ENCODE measurements at places on chromosomes 5 and 9.

DNA sequence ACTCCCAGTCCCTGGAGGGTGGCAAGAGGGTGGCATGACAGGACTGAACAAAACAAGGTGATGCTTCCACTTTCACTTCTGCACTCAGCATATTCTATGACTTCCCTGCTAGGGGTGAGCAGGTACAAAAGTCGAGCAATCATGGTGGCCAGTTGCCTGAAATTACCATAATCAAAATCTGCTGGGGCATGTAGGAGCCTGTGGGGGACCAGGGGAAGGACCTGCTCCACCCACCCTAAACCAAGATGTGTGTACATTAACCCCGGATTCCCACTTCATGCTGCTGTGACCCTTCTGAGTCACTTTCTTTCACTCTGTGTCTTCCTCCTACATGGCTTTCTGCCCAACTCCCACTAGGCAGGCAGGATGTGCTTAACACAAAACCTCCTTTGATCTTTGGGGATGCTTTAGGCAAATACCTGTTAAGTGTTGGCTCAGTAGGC is 73.3 kb upstream of the PHF24 start:
- DNase-seq = no peak

DNA sequence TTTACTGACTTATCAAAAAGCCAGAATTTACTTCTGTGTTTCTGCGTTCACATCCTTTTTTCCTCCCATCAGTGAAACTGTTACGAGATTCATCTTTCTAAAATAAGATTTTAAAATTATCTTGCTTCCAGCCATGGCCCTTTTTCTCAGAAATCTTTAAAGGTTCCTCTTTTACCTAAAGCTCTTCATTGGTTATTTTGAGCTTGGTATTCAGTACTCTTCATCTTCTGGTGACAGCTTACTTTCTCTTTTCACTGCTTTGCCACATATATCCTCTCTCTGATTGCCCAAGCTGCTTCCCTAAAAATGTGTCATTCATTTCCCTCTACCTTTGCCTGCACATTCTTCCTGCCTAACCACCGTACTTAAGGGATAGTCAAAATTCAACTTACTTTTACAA is 32.3 kb downstream of the TGFBR1 start:
- DNase-seq = no peak

DNA sequence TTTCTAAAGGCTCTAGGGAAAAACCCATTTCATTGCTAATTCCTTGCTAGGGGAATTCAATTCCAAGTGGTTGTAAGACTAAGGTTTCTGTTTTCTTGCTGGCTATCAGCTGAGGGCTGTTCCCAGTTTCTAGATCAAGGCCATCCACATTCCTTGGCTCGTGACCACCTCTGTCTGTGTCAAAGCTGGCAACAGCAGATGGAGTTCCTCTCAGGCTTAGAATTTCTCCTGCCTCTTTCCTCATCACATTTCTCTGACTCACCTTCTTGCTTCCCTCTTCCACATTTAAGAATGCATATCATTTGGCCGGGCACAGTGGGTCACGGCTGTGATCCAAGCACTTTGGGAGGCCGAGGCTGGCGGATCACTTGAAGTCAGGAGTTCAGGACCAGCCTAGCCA is 19.0 kb downstream of the DAB2IP start:
- DNase-seq = no peak

DNA sequence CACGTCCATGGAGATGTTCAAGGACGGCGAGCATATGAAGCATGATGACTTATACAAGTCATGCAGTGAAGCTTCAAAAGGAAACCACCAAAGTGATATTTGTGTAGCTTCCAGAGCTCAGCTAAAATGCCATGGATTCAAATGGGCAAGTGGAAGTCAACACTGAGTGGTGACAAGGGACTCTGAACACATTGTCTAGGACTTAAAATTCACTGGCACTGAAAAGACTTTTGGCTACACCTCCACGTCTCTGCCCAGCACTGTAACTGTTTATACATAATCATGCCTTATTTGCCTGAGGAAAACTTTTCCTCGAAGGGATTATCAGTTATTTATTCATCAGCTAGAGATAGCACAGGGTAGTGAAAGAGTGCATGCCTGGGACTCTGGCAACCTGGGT is 15.2 kb downstream of the CTXN3 start:
- no peak for DNase-seq

GRCh38 chr9:128607642-128608350 is 48.9 kb downstream of the DYNC2I2 start:
- no peak for DNase-seq

- DNase-seq = no peak
Observed at GRCh38 chr9:125989090-125989501, 241.9 kb downstream of the PBX3 start.

DNA sequence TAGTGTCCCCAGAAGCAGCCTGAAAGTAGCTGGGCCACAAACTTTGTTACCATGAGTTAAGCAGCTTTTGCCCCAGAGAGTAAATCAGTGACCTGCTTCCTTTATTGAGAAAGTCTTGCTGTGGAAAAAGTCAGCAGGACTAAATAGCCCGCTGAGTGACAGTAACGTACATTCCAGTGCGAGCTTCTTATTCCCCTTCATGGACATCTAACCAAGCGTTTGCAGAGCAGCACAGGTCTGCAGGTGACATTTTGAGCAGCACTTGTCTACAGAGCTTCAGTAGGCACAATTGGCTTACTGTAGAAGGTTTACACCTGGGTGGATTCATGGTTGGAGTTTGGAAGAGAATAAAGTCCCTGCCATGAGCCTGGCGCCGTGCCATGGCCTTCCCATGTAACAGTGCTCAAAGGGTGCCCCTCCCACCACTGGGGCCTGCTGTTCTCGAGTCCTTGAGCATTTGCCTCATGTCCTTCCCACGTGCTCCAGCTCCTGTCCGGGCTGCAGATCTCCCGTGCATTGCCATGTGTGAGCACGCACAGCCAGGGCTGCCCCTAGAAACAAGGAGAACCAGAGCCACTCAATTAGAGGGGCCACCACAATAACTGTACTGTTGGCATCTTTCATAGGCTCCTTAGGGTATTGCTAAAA is 41.3 kb upstream of the GRHPR start:
- no peak for DNase-seq

- no peak for DNase-seq
Observed at GRCh38 chr9:23648651-23649050, 177.4 kb downstream of the ELAVL2 start.

Data from cortex of kidney (tissue), 1 donor.